D341Med (cell line): ENCODE measurements at places on chromosomes 3 and 15.

DNA sequence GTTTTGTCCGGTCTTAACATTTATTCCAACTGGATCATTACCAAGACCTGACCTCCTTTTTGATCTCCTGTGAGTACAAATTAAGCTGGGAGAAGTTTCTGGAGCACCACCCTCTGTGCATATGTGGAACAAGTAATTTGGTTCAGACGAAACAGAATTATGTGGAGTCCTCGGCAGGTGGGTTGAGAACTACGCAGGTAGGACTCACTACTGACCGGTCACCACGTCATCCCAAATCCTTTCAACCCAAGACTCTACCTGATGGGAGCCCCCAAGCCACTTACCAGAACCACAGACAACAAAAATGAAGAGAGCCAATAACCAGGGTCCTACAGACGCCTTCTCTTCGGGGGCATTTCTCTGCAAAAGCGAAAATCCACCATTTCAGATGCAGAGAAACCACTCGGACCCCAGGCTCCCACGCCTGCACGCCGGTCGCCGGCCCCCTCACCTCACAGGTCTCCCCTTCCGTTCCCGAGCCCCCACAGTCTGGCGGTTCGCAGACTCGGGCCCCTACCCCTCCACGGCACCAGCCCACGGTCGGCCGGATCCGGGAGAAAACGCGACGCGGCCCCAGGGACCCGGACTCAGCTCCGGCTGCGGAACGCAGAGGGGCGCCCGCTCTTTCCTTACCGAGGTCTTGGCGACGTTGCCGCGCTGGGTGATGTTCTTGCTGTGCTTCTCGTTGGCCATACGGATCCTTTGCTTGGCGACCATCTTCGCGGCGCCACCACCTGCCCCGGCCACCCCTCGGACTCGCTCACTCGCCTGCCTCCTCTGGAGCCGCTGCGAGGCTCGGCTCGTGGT, 674 bp downstream of the SERP1 start:
- peak; percentile 71 for DNase-seq

GRCh38 chr15:23385886-23386430, 31.4 kb downstream of the GOLGA8S start:
- DNase-seq: no peak

- no peak for DNase-seq
Measured at GRCh38 chr3:160331127-160331937, 67.7 kb downstream of the IFT80 start.

DNA sequence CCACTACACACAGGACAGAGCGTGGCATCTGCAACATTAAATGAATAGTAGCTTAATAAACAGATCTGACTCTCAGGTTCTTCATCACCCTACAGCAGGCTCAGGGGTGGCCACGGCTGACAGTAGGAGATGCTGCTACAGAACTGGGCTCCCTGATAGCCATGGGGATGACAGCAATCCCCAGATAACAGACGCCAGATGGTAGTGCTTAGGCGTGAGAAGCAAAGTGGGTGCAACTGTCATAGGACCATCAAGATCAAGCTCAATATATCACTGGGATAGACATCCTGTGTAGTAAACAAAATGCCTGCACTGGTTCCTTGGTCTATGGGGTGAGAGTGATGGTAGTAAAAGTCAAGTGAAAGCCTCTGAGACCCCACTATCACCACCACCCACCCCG, 2.6 kb upstream of the TPRA1 start:
- no peak for DNase-seq

GRCh38 chr15:98043160-98044014, 82.9 kb downstream of the ARRDC4 start:
- DNase-seq: no peak

DNA sequence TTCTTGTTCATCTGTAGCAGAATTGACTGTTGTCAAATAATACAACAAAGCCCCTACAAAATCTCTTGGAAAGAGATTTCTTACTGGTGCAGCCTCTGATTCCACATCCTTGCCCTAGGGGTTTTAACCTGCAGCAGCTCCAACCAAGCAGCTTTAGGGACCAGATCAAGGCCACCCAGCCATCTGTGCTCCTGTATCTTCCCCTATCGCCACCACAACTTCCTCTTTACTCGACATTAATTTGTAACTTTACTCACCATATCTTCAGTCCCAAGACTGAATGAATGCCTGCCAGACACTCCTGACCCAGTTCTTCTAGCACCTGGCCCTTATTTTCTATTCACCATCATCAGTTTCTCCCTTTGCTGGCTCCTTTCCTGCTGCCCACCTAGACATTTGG, 156.6 kb upstream of the IL12A start:
- DNase-seq: no peak

DNA sequence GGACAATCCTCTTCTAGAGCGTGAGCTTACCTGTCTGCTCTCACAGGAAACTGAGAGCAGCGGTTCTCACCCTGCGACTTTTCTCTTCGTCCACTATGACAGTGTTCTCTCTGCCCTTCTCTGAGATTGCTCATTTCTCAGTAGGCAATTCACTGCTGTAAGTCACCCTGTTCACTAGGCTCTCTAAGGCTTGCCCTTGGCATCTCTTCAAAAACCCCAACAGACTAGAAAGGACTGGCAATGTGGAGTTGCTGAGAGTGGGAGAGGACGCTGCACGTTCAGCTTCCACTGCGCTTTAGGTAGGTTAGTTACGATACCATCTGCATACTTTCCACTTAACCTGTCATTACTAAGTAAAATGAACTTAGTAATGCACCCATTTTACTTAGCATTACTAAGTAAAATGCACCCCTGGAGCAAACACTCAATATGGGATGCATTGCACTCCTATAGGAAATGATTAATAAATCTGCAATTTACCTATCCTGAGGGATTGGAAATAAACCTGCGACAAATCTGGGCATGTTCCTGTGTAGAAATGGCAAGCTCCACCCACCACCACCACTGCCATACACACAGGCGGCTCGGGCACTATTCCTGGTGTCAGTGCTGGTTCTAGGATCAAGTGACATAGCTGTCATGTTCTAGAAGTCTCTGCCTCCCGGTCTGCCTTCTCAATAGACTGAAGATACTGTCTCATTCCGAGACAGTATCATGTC, 21.4 kb downstream of the XPC start:
- no peak for DNase-seq

GRCh38 chr15:69523010-69524001, 70.7 kb downstream of the RPLP1 start:
- DNase-seq: peak; percentile 82

- no peak for DNase-seq
Measured at GRCh38 chr3:168951368-168951767, 712.1 kb downstream of the MECOM start.

DNA sequence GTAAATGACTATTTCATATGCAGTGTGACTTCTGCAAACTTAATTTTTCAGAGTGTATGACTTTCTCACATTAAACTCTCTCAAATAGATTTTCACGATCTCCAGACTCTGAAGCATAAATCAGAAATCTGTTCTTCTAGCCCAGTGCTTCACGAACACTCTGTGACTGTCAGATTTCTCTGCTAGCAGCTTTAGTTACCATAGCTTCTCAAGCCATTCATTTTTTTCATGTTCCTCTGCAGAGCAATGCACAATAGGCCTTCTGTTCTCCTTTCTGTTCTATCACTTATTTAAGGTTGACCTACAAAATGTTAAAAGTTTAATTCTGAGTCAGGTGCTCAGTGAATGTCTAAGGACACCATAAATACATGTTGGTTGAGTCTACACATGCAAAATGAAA, 1102.2 kb downstream of the TUSC7 start:
- no peak for DNase-seq
